Liver (tissue), 10 donors: ENCODE measurements at places on chromosomes 2 and 18. TPM values are rescaled to one million over a fixed set of nuclear protein-coding genes. Genes with fewer than 3 reads are reported as not detected.

GRCh38 chr2:167844714-167845530 lies 402.5 kb downstream of the STK39 start:
- DNase-seq, result no peak

KLHL29 gene
- 2.3 TPM for total RNA-seq

GPC1 gene
- 13.4 TPM for total RNA-seq

DNA sequence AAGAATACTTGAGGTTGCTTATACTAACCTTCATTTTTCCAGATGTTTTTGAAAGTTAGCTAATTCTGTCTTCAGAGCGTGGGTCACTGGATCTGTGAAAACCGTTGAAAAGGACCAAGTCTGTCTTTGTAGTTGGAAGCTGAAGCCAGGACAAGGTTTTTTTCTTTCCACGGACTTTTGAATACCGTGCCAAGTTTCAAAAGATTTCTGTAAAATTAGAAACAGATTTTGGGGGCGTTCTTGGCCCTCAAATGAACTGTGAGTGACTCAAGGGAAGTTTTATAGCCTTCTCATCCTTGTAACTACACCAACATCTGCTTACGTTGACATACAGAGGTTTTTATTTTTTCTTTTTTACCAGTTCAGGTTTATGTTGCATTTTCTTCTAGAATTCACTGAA lies at the start of gene FAP:
FAP (minus strand) TSS at position 152 of the 400 bp plus-strand sequence; CDS start at position 34, 118 bp downstream.
- no peak for DNase-seq

DNA sequence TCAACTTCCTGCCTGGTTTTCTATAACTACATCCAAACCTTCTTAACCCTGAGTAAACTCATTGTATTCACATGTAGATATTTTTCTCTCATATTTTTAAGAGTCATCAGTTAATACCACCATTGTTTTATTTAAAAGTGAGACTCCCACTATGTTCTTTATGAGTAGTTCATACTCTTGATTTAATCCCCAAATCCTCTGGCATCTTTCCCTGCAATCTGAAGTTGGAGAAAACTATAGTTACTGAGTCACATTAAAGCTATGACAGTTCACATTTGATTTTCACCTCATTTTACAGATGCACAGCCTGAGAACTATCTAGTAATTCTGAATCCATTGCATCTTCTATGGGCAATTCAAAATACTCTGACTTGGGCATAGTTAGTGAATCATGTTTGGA lies 1358.7 kb upstream of the NRXN1 start:
- DNase-seq, result no peak

DNA sequence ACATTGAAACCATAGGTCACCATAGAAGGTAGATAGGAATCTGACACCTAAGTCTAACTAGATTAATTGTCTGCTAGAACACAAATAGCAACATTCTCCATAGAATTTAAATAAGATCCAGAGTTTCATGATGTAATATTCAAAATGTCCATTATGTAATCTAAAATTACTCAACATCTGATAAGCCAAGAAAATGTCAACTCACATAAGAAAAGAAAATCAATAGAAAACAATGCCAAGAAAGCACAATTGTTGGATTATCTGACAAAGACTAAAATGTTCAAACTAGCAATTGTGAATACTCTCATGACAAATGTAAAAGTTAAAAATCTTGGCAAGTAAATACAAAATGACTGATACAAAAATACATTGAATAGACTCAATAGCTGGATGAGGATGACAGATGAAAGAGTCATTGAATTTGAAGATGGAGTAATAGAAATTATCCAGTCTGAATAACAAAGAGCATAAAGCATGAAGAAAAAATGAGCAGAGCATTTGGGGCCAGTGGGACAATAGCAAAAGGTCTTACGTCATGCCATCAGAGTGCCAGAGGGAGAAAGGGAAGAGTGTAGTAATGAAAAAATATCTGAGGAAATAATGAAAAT lies 358.6 kb downstream of the METTL4 start:
- DNase-seq, result no peak

DNA sequence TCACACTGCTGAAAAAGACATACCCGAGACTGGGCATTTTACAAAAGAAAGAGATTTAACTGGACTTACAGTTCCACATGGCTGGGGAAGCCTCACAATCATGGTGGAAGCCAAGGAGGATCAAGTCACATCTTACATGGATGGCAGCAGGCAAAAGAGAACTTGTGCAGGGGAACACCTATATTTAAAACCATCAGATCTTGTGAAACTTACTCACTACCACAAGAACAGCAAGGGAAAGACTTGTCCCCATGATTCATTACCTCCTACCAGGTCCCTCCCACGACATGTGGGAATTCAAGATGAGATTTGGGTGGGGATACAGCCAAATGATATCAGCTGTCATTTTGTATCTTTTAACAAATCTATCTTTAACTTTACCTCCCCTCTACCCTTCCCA lies 251.1 kb upstream of the RASGRP3 start:
- no peak for DNase-seq

GRB14 gene
- total RNA-seq, result 51.0 TPM

SIX3 gene
- total RNA-seq, result not detected

DNA sequence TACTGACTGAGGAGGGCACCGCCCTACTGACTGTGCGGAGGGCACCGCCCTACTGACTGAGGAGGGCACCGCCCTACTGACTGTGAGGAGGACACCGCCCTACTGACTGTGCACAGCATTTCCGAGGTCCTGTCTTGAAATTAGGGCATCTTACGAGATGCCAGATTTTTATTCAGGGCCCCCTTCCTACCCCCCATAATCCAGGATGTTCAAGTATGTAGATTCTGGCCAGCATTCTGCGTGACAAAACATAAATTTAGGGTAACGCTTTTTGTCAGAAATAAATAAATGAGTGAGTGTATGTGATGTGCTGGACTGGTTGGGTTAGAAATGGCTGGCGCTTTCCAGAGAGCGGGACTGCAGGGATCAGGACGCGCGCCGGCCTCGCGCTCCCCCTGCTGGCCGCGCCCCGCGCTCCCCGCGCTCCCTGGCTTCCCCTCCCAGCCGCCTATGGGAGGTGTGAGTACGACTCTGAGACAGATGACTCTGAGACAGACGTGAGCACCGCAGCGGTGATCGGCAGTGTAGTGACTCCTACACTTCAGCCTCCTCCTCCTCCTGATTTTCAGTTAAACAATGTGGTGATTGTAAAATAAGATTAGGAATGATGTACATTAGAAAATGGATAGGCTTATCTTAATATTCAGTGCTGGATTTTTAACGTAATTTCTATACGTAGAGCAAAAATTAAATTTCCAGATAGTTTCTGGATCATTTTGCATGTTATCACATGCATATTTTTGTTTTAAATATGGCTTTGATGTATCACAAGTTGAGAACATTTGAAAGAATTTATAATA lies 149.2 kb upstream of the NFATC1 start:
- peak; percentile 66 for DNase-seq

- no peak for DNase-seq
Observed at GRCh38 chr2:29460190-29460589, 345.0 kb downstream of the CLIP4 start.

- DNase-seq, result no peak
Observed at GRCh38 chr2:174117951-174118930, 130.1 kb downstream of the OLA1 start.

GRCh38 chr2:138652378-138652777 lies 127.8 kb downstream of the NXPH2 start:
- no peak for DNase-seq

- no peak for DNase-seq
Observed at GRCh38 chr2:232211743-232212686, 166.5 kb upstream of the ALPP start.

DNA sequence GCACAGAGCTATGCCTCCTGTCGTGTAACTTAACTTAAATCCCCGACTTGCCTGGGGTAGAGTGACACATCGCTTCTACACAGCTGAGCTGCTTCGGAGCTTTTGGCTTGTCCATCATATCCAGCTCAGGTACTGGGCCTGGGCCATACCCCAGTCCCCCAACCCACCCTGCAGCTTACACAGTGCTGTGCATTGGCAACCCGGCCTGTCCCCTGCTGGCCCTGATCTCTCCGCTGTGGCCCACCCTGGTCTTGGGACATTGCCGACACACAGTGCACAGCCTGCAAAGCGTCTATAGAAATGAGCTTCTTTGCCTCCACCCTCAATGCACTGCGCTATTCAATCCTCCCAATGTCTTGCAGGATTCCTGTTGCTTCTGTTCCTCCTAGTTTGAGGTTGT lies 342.8 kb upstream of the RAB6C start:
- DNase-seq, result no peak

DNA sequence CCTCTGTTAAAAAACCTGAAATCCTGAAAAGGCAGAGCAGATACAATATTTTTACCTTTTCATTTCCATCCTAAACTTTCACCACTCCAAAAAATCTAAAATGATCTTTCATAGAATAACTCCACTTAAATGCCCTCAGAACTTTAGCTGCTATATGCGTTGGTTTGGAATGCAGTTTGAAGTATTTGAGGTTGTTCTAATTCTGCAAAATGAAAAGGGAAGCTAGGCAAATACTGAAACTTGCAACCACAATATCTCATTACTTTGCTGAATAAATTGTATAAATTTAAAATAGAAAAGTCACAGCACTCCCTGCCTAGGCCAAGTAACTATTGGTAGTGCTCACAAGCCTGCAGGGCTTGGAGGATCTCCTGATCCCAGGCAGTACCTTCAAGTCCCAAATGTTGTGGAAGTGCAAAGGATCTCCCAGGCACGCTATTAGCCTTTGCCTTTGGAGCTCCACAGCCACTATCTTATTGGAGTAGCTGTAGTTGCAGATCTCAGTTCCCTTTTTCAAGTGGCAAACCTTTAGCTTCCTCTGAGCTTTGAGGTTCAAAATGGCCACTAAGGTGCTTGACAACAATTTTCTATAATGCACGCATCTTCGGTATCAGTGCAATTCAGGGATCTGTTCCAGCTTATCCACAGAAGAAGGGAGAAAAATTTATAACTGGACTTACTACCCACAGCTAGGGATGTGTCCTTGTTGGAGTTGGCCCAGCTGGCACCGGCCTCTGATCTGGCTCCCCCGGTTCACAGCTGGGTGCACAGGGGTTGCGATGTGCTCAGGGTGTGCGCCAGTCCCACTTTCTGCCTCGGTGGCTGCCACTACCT lies 43.4 kb upstream of the ANKRD62 start:
- DNase-seq, result no peak

CYS1 gene
- total RNA-seq, result 4.1 TPM
